ENCODE measurements at places on chromosomes 12 and 14.

DNA sequence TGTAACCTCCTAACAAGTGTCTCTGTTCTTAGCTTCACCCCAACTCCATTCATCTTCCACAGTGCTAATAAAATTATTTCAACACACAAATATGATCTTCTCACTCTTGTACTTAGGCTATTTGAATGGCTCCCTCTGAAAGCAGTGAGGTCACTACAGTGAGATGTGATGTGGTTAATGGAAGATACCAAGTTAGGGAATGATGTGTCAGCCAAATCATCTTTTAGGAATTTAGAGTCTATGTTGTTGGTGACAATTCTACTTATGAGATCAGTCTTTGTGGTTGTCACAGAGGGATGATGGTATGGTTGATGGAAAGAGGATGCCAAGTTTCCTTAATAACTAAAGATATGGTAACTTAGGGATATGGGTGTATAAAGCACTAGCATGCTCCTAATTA lies 57.6 kb downstream of the POLR3B start:
- DNase-seq, result no peak

- no peak for DNase-seq
Measured at GRCh38 chr12:58489394-58489793, 430.9 kb downstream of the LRIG3 start.

- no peak for DNase-seq
Measured at GRCh38 chr12:27309293-27309994, 23.2 kb upstream of the BMAL2 start.

DNA sequence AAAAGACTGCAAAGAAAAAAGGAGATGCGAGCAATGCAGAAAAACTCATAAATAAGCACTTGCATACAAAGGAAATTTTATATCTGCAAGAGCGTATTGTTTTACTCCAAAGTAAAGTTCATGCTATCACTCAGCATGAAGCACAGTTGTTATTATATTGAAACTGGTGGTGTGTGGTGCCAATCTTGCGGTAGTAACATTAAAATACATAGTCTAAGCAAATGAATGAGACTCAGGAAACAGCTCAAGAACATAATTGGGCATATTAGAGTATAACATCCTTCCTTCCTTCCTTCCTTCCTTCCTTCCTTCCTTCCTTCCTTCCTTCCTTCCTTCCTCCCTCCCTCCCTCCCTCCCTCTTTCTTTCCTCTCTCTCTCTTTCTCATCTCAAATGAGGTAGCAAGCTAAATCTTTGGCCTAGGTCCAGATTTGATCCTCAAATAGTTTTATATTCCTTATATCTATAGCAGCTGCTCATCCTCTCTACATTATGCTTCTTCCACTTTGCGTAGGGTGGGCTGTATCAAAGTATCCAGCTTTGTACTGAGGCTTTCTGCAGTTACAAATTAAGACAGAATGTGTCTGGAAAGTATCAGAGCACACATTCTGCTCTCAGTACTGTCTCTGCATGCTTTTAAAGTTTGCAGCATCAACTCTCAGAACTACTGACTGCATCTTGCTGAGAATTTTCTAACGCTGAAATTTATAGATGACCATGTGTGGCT lies 718.3 kb downstream of the RERGL start:
- DNase-seq, result no peak

GRCh38 chr12:119448611-119449131 lies 114.1 kb downstream of the CCDC60 start:
- DNase-seq, result no peak

- no peak for DNase-seq
Measured at GRCh38 chr12:49646331-49646830, 23.0 kb downstream of the PRPF40B start.

Data from endothelial cell (in vitro differentiated cells).